SHP77 (cell line): ENCODE measurements at places on chromosomes 7 and 10.
A peak's percentile ranks its signal among the peaks of the same experiment; 100 is the strongest.

DNA sequence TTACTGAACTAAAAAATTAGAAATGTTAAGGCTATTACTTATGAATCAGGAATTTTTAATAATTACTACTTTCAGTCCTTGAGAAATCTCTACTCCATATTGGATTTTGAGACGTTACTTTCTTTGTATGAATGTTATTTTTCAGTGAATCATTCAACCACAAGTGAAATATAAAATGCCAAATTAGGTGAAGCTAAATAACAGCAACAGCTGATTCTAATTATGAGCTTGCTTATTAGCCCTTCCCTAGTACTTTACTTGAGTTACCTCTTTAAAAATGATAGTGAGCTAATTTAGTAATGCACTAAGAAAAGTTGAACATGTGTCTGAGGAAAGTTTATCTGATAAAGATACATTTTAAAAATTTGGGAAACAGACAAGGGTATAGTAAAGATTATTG, 51.4 kb downstream of the PCGF5 start:
- DNase-seq, result no peak

DNA sequence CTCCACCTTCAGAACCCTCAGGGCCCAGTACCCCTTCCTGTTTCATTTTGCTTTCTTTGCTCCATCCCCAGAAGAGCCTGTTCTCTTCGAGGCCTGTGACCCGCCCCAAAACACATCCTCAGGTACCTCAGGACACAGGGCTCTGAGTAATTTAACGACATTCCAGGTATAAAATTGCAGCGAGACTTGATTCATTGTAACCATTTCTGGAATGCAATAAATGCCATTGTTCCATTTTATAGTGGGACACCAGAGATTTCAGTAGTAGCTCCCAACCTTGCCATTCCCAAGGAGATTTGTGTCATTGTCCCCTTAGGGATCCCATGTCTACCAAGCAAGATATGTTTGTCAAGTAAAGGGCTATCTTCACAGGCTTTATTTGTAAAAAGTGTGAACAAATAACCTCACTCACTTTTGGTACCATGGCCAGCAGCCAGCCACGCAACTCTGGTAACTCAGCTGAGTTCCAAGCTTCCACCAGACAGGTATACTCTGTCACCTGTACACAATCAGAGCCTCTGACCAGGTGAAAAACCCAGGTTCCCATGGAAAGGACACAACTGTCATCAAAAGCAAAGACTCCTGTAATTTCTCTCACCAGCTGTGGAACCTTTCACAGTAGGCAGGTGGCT, 441.3 kb downstream of the PLXNA4 start:
- DNase-seq, result no peak

- no peak for DNase-seq
Observed at GRCh38 chr7:25567430-25567829, 339.1 kb upstream of the NPVF start.

- no peak for DNase-seq
Observed at GRCh38 chr10:84401854-84402611, 73.6 kb downstream of the CCSER2 start.

GRCh38 chr10:61323726-61324125, 129.5 kb downstream of the TMEM26 start:
- no peak for DNase-seq

DNA sequence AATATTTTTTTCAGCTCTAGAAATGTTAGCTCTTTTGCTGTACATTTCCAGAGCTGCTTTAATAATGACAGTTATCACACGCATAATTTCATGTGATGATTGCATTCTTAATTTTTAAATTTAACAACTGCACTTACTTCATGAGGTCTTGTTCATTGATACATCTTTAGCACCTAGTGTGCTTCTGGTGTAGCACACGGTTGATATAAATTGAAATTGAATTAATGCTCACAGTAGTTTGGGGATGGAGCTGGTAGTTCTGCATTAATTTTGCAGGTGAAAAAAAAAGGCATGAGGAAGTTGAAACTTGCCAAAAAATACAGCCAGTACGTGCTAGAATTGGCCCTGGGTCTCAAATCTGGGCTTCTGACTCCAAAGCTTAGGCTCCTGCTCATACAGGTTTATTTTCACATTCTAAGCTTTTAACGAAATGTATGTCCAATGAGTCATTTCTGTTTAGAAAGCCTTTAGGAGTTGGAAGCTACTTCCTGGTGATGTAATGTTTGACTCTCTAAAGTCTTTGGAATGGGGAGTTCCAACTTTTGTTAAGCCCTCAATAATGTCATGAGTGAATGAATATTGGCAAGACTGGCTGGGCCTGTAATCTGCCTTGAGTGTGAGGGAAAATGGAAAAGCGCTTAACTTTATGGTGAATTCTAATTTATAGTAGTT, 62.5 kb downstream of the DAGLB start:
- peak; percentile 11 for DNase-seq

GRCh38 chr7:116626886-116627285, 45.1 kb upstream of the MET start:
- no peak for DNase-seq

GRCh38 chr7:16055263-16055976, 365.9 kb downstream of the CRPPA start:
- no peak for DNase-seq

- DNase-seq, result peak; percentile 90
Observed at GRCh38 chr7:150378115-150378852, 846 bp upstream of the ZNF775 start.

DNA sequence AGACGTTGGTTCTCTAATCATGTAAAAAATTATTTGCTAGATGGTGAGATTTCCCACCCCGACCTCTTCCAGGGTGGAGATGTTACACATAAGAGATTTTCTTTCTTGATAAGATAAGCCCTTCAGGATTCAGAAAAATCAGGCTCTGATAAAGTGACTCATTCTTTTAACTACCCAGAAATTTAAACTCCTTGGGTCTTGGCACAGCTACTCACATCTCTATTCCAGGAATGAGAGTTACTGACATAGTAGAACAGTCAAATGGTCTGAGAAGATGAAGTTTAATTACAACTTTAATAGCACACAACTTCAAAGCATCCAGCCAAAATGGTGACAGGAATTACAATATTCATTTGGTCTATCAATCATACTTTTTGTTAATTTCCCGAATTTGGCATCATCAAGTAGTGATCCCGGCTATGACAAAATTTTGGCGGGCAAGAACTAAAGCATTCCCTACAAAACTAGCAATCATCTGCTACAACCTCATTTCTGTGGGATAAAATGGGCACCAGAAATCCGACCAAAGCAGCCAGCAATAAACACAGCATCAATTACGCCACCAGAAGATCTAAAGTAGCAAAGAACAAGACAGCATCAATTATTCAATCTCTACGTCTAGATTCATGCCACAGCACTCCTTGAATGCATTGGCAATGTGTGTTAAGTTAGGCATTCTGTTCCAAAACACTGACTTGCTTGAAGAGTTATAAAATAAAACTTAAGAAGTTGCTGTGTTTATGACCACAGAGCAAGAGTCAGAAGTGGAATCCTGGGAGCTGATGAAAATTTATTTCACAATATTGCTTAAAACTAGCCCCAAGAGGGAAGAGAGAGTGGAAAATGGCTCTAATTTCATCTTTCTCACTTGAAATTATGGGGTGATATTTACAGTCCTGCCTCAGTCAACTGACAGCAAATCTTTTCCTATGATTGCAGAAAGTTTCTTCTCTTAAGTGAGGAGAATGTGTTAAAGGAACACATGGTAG, 565.7 kb upstream of the ANKRD30A start:
- no peak for DNase-seq

GRCh38 chr7:142172932-142173331, 61.4 kb downstream of the MGAM2 start:
- no peak for DNase-seq

DNA sequence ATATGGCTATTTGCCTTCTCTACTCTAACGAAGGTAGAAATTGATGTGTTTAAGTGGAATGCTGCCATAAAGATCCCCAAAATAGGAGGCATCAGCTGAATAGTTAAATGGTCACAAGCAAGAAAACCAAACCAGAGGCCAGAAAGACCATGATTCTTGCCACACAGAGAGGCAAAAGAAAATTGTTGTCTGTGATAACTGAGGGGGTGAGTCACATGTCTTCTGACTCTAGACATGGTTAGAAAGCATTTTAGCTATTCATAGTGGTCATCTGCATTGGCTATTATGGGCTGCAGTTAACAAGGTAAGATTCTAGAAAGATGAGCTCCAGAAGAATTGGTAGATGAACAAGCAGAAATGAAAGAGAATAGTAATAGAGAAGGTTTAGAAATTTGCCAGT, 361.4 kb upstream of the NPSR1 start:
- no peak for DNase-seq

- DNase-seq, result no peak
Observed at GRCh38 chr7:46257761-46258448, 336.8 kb upstream of the IGFBP3 start.

GRCh38 chr10:16905320-16905719, 88.1 kb upstream of the RSU1 start:
- DNase-seq, result no peak

- no peak for DNase-seq
Observed at GRCh38 chr7:126656165-126656564, 596.6 kb downstream of the GRM8 start.

DNA sequence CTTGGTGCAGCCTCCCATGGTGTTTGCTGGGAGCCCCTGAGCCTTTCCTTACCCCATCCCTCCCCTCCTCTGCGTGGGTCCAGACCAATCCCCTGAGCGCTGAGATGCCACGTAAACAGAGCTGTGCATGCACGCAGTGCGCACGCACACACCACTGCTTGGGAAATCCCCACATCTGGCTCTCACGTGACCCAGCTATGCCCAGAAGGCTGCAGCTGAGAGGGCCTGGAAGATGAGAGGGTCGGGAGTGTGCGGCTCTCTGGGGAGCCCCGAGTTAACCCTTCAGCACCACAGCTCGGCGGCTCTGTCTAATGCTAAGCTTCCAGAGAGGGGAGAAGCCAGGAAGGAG, 177.2 kb downstream of the SH3PXD2A start:
- DNase-seq, result peak; percentile 93

- no peak for DNase-seq
Observed at GRCh38 chr7:77258593-77258992, 59.0 kb upstream of the FGL2 start.

DNA sequence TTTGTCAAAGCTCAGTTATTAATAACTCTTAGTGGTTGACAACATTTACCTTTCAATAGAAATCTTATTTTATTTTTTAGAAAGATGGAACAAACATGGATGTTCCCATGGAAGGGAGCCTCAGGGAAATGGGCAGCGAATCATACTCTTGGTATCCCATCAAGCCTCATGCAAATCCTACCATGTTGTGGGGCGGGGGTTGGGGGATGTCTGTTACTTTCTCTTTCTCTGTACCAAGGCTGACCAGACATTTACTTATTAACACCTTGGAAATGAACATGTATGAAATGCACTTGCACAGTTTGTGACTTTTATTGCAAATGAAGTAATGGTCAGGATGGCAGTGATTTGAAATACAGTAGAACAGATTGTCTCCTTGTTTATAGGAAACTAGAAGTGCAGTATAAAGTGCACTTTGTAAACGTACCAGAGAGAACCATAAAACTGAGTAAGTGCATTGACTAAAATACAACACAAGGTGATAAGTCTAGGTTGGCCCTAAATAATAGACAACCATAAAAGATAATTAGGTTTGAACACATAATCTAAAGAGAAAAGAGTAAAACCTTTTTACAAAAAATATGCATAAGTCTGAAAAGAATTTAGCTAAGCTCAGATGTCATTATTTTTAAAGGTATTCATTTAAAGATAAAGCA, 32.4 kb downstream of the SEMA3D start:
- no peak for DNase-seq

- DNase-seq, result no peak
Observed at GRCh38 chr10:107144490-107144889, 20.0 kb downstream of the SORCS1 start.

- DNase-seq, result peak; percentile 15
Observed at GRCh38 chr10:53487019-53487983, 714.7 kb upstream of the MBL2 start.

GRCh38 chr7:919924-920341, 34.5 kb downstream of the ADAP1 start:
- no peak for DNase-seq

GRCh38 chr7:114864278-114864677, 57.6 kb upstream of the MDFIC start:
- no peak for DNase-seq

DNA sequence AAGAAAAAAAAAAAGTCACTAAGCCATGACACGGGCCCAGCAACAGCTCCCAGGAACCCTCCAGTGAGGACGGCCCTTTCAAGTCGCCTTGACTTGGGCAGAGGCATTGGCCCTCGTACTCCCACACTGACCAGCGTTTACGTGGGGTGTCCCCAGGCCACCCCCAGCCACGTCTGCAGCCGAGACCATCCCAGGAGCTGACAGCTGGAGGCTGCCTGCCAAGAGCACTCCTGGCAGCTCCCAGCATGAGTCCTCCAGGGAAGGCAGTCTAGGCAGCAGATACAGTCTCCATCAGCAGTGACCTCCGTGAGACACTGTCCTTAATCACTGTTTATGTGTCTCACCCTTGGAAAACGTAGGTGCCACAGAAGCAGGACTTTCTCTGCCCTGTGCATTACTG, 86.5 kb downstream of the PROSER2 start:
- no peak for DNase-seq
